ENCODE measurements at places on chromosomes 12 and 14.

DNA sequence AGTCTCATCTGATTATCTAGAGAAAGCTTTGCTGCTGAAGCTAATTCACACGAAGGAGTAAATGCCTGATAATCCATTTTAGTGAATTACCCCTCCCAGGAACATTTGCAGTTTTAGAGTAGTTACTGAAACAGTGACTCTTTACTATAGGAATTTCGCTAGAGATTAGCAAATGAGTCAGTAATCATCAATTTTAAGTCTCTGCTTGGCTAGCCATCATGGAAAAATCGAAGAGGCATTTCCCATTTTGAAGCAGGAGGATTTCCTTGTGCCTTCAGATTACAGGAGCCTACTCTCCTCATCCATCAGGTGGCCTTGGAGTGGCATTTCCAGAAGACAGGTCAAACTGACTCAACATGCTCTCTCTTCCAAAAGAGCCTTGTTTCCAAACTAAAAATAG, 154.5 kb downstream of the EGLN3 start:
- DNase-seq = no peak

- DNase-seq = no peak
Observed at GRCh38 chr14:66507181-66507721, 696 bp upstream of the GPHN start.

DNA sequence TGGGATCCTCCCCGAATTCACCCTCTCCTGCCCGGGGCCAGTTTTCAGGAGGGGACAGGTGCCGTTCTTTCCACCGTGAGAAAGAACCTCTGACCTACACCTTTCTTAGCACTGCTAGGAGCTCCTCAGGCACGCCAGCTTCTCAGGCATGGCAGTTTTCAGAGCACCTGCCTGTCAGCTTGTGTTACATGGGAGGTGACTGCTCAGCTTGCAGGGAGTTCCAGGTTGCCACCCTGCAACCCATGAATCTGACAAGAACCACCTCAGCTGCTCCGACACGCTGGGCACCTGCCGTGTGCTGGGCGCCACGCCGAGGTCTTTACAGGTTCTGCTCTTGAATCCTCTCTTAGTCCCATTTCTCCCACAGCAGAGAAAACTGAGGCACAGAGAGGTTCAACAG, 12.9 kb downstream of the BRI3BP start:
- no peak for DNase-seq

DNA sequence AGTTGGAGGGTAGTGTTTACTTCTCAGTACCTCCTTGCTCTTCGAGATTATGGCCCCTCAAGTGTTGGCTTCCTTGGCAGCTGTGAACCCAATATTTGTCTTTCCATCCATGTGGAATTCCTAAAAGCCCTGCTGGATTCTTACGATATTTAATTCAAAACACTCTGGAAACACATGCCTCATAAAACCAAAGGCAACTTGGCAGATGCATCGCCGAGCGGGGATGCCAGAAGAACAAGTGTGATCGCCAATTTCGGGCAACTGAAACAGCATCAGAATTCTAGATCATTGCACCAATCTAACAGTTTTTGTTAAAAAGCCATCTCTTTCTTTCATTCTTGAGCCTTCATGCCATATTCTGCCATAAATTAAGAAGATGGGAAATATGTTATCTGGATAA, 934.4 kb downstream of the AACS start:
- no peak for DNase-seq

GRCh38 chr12:87981495-87981894, 47.7 kb downstream of the C12orf50 start:
- no peak for DNase-seq

DNA sequence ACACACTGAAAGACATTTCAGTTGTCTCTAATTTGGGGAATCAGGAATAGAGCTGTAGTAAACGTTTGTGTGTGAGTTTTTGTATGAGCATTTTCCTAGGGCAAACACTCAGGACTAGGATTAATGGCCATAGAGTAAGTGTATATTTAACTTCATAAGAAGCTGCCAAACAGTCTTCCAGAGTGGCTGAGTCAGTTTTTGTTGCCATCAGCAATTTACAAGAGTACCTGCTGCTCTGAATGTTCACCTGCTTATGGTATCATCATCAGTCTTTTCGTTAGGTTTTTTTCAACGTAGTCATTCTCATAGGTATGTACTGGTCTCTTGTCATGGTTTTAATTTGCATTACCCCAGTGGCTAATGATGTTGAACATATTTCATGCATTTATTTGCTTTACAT, 30.6 kb upstream of the TRHDE start:
- no peak for DNase-seq

DNA sequence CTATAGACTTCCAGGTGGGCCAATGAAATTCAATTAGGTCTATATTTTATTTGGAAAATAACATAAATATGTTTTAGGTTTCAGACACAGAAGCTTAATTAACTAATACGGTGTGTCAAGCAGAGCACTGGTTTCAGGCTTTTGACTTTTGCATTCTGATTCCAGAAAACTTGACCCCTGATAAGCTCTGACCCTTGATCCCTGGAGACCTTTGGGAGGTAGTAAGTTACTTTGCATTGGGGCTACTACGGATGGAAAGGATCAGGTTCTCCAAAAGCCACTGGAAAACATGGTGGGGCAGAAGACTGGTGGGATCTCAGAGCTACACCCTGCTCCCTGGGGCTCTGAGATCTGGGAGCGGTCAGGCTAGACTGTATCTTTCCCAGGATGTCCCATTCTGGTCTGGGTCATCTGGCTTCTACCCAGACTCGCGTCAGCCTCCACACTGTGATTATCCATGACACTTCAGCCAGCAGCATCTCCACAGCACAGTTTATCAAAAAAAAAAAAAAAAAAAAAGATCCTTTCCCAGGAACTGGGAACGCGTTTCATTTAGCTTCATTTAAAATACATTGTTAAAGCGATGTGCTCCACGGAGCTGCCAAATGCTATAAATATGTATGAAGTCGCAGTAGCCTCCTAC, 17.8 kb upstream of the EMP1 start:
- DNase-seq = no peak

GRCh38 chr12:56326533-56326932, 7.3 kb downstream of the PAN2 start:
- DNase-seq = no peak

GRCh38 chr12:49198431-49199155, 9.7 kb upstream of the TUBA1A start:
- DNase-seq = no peak

- no peak for DNase-seq
Observed at GRCh38 chr12:38662829-38663228, 242.6 kb downstream of the CPNE8 start.

DNA sequence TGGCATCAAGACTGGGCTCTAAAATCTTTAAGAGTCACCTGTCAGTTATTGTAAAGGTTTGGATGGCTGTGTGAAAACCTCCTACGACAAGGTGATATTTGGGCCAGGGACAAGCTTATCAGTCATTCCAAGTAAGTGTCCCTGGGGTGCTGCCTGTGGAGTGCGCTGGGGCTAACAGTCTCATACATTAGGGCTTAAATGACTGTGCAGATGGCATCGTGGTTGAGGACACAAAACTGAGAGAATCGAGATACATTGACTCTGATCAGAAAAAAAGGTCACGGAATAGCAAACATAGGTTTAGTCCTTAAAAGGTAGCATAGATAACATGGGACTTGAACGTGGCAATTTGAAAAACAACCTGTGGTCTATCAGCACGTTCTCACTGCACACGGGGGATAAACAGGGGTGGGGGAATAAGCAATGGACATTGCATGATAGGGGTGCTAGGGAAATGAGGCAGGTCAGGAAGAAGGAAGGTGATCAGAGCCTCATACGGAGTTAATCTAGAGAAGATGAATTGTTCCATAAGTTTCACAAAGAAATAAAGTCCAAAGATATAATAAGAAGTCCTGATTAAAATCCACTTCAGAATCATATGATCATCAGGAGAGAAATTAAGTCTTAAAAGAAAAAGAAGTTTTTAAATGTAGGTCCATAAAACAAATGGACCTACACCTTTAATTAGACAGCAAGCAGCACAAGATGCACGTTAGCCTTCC, 100.3 kb downstream of the DAD1 start:
- no peak for DNase-seq

GRCh38 chr14:95538801-95539509, 4.1 kb downstream of the GLRX5 start:
- no peak for DNase-seq

DNA sequence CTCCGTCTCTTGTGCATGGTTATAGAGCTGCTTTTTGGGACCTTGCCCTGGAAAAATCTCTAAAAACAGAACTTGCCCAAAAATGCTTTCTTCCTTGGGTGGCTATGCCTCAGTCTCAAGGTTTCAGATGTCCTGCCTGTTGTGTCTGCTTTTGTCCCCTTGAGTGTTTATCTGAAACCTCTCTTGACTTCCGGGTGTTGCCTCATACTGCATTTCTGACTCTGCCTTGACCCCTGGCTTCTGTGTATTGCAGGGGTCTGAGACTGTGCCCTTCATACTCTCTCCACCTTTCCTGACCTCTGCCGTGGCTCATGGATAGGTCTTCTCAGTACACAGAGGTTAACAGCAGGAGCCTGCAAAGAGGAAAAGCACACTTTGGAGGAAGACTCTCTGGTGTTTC, 124.8 kb upstream of the NTF3 start:
- DNase-seq = no peak

- DNase-seq = no peak
Observed at GRCh38 chr14:31133133-31133532, 74.5 kb downstream of the HECTD1 start.

- no peak for DNase-seq
Observed at GRCh38 chr12:113482334-113482733, 10.7 kb upstream of the LHX5 start.

- no peak for DNase-seq
Observed at GRCh38 chr14:88340357-88340756, 17.3 kb upstream of the KCNK10 start.

DNA sequence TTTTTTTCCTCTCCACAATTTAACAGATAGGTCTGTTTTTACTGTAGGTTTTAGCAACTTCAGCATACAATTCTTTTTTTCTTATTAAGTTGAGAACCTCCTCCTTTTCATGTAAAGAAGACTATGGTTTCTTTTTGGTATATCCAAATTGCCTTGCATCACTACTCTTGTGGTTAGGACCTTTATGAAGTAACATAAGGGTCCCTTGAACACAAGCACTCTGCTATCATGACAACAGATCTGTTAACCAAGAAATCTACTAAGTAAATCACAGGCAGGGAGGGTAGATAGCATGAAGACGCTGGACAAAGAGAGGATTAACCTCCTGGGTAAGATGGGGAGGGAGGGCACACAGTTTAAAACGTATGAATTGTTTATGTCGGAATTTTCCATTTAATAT, 380.6 kb downstream of the CCDC91 start:
- DNase-seq = no peak

GRCh38 chr12:104243551-104243950, 28.0 kb downstream of the TXNRD1 start:
- no peak for DNase-seq

- no peak for DNase-seq
Observed at GRCh38 chr14:56273951-56274350, 155.7 kb downstream of the PELI2 start.

DNA sequence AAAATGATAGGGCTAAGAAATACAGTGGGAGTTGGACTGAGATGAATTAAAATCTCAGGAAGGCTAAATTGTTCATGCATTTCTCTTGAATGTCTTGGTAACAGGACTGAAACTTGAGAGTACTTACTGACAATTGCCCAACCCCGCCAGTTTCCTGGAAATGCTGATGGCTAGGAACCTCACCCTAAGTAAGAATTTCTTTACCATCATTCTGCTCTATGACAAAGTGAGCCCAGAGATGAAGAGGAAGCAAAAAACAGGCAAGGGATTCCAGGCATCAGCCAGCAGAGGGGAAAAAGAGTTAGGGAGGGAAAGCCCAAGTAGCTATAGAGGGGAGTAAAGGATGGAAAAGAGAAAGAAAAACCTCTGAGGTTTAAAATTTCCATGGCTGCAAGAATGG, 397.7 kb downstream of the MDGA2 start:
- no peak for DNase-seq

GRCh38 chr14:60661721-60662120, 12.4 kb upstream of the SIX1 start:
- DNase-seq = no peak

DNA sequence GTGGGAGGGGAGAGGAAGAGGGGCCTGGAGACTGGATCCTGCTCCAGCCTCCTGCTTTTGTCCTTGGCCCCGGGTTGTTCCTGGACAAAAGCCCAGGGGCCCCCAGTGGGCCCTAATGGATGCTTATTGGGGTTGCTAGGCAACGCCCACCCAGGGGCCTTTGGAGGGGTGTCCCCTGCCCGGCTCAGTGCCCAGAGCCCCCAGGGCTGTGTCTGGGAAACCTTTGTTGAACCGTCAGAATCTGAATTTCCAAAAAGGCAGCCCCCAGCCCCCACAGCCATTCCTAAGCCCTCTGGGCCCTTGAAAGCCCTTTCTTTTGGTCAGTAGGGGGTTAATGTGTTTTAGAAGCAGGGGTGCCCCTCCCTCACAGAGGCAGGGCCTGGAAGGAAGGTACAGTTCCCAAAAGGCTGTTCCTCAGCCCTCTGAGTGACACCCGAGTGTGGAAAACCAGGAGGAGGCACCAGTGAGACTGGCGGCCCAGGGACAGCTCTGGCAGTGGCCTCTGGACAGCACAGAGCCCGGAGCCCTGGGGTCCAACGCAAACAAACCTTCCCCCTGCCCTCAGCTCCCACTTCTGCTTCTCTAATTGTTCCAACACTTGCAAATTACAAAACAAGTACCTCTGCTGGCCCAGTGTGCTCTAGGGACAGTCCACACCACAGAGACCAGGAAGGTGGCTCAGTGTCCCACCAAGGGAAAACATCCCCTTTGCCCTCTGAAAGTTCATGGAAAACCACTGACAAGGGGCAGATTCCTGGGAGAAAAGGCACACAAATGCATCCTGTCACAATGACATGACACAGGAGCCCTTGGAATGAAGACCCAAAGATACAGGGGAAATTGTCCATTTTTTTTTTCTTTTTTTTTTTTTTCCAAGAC, 19.4 kb downstream of the HHIPL1 start:
- no peak for DNase-seq

DNA sequence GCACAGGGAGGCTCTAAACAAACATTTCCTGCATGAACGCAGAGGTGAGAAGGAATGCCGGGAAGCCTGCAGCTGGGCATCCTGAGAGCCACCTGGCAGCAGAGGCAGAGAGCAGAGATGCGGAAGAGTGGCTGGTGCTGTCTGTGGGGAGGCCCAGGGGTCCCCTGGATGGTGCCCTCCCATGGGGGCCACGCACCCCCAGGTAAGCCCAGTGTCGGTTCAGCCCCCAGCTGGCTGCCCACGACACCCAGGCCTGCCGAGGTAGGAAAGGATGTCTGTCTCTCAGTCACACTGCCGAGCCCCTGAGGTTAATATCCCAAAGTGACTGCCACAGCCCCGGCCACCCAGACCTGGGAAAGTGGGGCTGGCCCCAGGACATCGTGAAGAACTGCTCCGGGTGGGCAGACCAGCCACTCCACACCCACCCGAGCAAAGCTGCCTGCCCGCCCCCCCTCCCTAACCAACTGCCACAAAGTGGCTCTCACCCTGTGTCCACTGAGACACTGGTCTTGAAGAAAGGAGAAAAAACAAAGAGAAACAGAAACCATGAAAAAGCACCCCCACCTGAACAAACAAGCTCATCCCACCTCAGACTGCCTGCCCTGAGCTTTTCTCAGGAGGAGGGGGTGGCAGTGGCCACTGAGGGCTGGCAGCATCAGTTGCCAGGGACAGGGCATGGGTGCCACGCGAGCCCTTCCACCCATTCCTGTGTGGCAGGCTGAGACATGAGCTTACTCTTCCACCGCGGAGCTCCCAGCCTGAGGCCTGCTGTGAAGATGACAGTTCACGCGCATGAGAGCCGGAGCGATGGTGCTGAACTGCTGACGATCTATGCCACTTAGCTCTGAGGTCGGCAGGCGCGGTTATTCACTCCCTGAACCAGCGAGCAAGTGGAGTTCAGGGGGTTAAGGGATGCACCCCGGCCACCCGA, 40.8 kb downstream of the CCDC88C start:
- no peak for DNase-seq

GRCh38 chr14:50658203-50658602, 9.9 kb downstream of the SAV1 start:
- DNase-seq = no peak
